PC-9 (cell line): ENCODE measurements at places on chromosomes 3 and 15. TPM values are rescaled to one million over a fixed set of nuclear protein-coding genes. Genes with fewer than 3 reads are reported as not detected.
A peak's percentile ranks its signal among the peaks of the same experiment; 100 is the strongest.

Gene CERS3
- total RNA-seq = not detected in 2 replicates

Gene INKA1
- total RNA-seq = 0.40 TPM in 1 of 2 replicates, not detected in the other

Gene TAGLN3
- total RNA-seq = not detected in 2 replicates

GRCh38 chr3:113210604-113211329 is 590 bp upstream of the BOC start:
- no peak for DNase-seq

Gene KIF9
- total RNA-seq = 18.4 and 21.4 TPM in 2 replicates

- DNase-seq = no peak
Observed at GRCh38 chr15:57427367-57427821, 51.1 kb downstream of the CGNL1 start.

DNA sequence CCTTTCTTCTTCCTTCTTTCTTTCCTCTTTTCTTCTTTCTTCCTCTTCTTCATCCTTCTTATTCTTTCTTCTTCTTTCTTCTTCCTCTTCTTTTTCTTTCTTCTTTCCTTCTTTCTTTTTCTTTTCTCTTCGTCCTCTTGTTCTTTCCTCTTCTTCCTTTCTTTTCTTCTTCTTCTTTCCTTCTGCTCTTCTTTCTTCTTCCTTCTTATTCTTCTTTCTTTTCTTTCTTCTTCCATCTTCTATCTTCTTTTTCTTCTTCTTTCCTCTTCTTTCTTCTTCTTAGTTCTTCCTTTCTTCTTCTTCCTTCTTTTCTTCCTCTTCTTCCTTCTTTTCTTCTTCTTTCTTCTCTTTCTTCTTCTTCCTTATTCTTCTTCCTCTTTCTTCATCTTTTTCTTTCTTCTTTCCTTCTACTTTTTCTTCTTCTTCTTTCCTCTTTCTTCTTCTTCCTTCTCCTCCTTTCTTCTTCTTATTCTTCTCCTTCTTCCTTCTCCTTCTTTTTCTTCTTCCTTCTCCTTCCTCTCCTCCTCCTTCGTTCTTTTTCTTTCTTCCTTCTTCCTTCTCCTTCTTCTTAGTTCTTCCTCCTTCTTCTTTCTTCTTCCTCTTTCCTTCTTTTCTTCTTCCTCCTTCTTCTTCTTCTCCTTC is 37.8 kb downstream of the SPG21 start:
- no peak for DNase-seq

DNA sequence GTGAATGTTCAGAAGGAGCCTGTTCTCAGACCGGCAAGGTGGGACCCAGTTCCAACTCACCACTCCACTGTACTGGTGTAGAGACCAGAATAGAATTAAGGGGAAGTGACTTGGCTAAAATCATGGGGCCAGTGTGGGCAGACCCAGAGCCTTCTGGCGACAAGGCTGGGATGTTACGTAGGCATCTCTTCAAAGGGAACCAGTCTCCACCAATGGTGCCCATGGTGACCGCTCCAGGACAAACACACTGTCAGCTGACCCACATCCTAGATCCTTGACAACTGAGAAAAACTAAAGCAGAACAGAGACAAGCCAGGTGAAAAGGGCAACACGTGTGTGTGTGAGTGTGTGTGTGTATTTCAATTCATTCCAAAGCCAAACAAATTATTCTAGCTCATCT is 321.7 kb upstream of the FRG2C start:
- DNase-seq = no peak

DNA sequence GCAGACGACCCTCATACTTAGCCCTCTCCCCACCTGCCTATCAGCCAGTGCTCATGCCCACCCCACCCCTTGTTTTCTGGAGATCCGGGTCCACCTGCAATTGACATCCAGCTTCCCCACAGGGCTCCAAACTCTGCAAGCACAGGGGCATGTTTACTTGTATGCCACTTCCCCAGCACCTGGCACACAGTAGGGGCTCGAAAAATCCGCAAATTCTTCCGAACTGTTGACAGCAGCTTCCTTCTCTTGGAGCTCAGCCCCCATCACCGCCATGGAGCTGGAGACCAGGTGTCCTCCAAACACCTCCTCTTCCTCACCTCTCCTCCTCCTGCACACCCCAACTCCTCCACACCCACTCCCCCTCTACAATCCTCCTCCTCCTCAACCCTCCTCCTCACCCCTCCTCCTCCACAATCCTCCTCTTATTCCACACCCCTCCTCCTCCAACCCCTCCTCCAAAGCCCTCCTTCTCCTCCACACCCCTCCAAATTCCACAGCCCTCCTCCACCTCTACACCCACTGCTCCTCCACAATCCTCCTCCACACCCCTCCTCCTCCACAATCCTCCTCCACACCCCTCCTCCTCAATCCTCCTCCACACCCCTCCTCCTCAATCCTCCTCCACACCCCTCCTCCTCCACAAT is 70.4 kb upstream of the BLM start:
- DNase-seq = no peak

DNA sequence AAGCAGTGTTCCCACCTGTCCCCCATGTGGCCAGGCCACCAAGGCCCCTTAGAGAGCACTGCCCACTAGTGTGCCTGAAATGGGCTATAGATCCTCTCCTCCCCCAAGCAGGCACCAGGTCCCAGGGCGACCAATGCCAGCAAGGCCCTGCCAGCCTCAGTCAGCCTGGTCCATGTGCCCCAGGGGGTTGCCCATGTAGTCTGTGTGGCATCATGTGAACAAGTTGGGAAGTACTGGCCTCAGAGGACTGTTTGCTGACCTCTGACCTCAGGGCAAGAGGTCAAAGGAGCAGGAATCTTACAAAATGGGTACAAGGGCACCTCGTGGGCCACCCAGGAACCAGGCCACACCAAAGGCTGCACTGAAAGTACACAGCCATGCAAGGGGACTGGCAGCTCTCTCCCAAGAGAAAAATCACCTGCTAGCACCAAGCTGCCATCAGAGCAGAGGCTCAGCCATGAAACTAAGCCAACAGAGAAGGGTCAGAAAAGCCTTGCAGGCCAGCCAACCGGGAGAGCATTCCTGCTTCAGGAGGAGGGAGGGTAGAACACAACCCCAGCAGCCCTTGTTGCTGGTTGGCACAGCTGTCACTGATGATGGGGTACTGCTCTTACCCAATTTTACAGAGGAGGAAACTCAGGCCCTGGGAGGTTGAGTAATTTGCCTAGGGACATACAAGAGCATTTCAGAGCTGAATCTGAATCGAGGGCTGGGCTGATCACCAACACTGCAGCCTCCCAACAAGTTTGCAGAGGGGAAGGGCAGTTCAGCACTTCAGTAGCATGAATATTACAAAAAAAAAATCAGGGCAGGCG is 5.2 kb upstream of the FURIN start:
- no peak for DNase-seq

- DNase-seq = peak; percentile 45
Observed at GRCh38 chr15:69457304-69458280, 5.0 kb downstream of the RPLP1 start.

Gene SCN11A
- not detected in 2 replicates for total RNA-seq

GRCh38 chr3:129482721-129483120 is 42.7 kb downstream of the IFT122 start:
- DNase-seq = no peak

Gene GOLGB1
- 60.8 and 73.1 TPM in 2 replicates for total RNA-seq

- peak; percentile 45 for DNase-seq
Observed at GRCh38 chr3:171055336-171056178, 29.0 kb upstream of the SLC2A2 start.

DNA sequence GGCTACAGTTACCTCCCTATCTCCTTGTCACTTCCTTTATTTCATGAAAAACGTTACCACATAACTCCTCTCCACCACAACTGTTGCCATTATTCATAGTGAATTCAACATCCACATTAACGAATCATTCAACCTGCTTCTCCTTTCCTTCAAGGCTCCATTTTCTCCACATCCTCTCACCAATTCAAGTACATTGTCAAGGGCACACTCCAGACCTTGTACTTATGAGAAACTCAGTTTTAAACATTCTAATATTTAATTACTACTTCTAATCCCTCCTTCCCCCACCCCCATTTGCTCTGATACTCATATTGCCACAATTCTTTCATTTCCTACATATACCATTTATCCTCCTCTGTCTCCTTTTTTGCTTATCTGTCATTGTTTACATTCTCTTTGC is 871.2 kb downstream of the TUSC7 start:
- no peak for DNase-seq

DNA sequence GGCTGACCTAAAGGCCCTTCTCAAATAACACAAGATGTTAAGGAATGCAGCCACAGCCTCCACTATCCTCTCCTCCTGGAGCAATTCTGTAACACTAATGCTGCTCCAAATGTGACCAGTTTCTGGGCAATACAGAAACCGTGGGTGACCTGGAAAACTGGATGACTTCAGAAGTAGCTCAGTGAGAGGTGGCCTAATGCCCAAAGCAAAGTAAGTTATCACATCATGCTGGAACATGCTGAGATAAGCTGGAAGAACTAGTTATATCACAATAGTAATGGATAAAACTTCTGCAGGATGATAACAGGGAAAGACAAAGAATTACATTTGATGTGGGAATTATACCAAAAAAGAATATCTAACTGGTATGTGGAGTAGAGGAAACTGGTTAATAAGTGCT is 72.0 kb downstream of the DHX30 start:
- no peak for DNase-seq

DNA sequence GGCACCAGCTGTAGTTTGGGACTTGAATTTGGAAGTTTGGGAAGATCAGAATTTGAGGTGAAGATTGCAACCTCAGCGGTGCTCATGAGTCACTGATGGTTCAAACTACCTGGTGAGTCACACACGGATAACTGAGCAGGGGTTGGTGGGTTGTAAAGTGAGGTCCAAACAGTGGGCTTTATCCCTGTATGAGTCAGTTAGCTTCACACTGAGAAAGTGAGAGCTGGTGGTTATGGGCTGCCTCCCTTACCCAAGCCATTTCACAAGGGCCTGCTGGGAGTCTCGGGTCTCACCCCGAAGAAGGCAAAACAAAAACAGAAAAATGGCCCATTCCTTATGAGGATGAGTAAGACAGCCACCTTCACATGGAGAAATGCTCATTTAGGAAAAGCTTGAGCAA is 77.0 kb downstream of the ITGA11 start:
- peak; percentile 79 for DNase-seq

GRCh38 chr3:13040361-13041074 is 32.7 kb downstream of the IQSEC1 start:
- no peak for DNase-seq

Gene IP6K1
- total RNA-seq = 32.9 and 37.0 TPM in 2 replicates

Gene POPDC2
- total RNA-seq = 3.0 and 3.5 TPM in 2 replicates

DNA sequence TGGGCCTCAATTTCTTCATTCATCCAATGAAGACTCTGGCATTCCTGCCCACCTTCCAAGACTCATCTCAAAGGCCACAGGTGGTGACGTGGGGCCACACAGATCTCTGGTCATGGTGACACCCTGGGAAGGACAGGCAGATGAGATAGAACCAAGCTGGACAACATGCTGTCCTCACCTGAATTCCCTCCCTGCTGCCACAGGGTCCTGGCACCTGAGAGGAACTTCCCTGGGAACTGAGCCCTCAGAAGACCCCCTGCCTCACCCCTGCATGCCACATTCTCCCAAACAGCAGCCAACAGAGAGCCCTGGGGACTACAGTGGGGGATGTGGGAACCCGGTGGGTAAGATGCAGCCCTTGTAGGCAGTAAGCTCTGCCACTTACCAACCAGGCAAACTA is 10.7 kb downstream of the KLF15 start:
- DNase-seq = no peak

Gene MB21D2
- total RNA-seq = 4.5 and 5.1 TPM in 2 replicates

Gene TEX55
- not detected in 2 replicates for total RNA-seq

- no peak for DNase-seq
Observed at GRCh38 chr15:59991834-59992233, 12.3 kb upstream of the FOXB1 start.

- DNase-seq = no peak
Observed at GRCh38 chr15:70519616-70520015, 243.7 kb downstream of the UACA start.

DNA sequence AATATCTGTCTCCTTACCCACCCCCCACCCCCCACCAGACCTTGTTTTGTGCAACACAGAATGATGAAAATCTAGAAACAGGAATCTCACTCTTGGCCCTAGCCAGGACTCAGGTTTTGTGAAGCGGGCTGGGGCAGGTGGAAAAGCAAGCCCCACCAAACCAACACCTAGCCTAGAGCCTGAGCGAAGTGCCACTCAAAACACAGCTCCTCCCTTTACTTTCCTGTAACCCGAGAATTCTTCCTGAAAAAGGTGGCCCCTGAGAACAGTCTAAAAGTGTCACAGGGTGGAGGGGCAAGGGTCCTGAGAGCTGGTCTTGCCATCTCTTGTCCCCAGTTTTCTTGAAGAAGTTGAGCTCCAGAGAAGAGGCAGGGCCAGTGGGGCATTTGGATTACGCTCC is 17.4 kb upstream of the RPUSD3 start:
- DNase-seq = no peak

DNA sequence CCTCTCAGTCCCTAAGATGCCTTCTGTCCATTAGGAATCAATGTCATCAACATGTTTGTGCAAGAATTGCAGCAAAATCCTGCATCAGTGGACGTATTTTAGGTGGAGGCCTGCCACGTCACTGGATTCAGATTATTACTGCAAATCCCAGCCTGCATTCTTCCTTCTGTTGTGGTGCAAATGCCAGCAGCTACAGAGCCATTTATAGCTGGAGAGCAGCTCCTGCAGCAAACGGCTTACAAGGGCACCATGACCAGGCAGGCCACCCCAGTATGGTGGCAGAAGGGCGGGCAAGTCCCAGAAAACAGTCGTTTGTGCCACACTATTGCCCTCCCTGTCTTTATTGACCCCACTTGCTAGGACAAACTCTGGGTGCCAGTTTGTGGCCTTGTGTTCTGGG is 74.7 kb downstream of the SNRK start:
- no peak for DNase-seq

- DNase-seq = no peak
Observed at GRCh38 chr3:11523572-11524101, 120.1 kb downstream of the VGLL4 start.

Gene SERINC4
- total RNA-seq = 0.46 TPM in 1 of 2 replicates, not detected in the other

Gene UBA7
- 48.6 and 56.5 TPM in 2 replicates for total RNA-seq

Gene TGM5
- total RNA-seq = 0.39 and 1.7 TPM in 2 replicates

GRCh38 chr3:46901591-46902187 is 24.2 kb downstream of the PTH1R start:
- DNase-seq = no peak

DNA sequence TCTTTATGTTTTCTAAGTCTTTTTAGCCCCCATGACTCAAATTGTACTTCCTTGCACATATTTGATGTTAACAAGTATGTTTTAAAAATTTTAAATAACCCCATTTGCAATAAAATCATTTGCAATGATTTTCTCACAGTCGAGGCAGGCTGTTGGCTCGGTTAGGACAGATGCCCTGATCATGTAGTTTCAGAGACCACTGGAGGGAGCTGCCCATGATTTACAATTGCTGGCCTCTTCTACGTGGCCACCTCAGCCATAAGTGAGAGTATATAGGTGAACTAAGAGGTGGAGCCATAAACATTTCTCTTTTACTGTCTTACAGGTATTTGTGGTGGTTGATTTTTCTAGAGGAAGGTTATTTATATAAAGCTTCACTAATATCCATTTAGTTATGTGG is 1.7 kb downstream of the DTWD1 start:
- no peak for DNase-seq

Gene LCTL
- total RNA-seq = not detected in 2 replicates

DNA sequence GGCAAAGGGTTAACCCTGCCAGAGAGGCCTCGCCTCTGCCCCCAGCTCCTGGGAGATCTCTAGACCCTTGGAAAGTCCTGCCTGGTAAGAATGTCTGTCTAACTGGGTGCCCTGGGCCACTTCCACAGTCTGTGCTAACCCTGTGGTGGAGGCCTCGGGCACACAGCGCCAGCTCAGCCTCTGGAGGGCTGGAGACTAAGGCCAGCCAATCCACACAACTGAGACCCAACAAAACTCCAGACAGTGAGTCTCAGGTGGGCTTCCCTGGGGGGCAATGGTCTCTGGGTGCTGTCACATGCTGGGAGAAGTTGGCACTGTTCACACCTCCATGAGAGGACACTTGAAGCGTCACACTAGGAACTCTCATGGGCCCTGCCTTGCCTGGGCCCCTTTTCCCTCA is 19.5 kb downstream of the ZXDC start:
- DNase-seq = no peak
